ENCODE measurements at places on chromosomes 12 and 14.

- no peak for DNase-seq
Measured at GRCh38 chr12:97560350-97560749, 97.7 kb downstream of the RMST start.

DNA sequence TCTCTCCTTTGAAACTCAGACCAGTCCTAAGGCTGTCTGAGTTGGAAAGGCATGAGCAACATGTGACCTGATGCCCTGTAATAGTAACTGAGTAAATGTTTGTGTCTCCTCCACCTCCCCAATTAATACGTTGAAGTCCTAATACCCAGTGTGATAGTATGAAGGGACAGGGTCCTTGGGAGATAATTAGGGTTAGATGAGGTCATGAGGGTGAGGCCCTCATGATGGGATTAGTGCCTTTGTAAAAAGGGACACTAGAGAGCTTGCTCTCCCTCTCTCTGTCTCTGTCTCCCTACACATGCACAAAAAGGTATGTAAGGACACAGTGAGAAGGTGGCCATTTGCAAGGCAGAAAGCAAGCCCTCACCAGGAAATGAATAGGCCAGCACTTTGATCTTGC lies 18.1 kb upstream of the KIF21A start:
- DNase-seq = no peak

DNA sequence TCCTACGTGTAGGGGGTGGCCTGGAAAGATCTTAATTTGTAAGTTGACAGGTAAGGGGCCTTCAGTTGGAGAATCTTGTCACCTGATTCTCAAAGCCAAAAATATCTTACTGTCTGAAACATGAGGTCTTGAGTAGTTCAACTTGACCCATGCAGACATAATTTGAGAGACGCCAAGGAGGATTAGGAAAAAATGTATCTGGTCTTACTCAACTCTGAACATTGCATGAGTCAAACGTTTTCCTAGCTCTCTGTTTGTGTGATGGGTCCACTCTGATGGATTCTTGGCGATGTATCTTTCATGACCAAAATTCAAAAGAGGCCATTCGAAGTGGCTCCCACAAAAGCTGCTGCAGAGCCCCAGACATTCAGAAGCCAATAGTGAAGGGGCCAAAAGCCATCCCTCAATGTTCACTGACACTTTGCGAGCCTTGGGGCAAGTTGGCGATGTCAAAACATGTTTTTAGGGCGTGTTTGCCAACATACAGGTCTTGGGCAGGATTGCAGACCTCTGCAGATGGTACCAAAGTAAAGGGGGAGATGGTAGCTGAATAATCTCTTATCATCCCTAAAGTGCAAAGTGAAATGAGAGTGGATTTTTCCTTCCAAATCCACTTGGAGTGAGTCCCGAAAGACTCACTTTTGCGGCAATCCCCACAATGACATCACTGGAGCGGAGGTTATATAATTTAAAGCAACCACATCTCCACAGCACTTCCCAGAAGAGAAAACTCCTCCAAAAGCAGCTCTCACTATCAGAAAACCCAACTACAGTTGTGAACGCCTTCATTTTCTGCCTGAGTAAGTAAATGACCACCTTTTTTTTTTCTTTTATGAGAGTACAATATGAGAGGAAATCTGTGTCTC lies at the start of gene BDKRB1:
BDKRB1 (plus strand) TSS at position 710 of the 866 bp plus-strand sequence. CDS start 7,473 bp downstream, outside the sequence.
- peak; percentile 60 for DNase-seq

DNA sequence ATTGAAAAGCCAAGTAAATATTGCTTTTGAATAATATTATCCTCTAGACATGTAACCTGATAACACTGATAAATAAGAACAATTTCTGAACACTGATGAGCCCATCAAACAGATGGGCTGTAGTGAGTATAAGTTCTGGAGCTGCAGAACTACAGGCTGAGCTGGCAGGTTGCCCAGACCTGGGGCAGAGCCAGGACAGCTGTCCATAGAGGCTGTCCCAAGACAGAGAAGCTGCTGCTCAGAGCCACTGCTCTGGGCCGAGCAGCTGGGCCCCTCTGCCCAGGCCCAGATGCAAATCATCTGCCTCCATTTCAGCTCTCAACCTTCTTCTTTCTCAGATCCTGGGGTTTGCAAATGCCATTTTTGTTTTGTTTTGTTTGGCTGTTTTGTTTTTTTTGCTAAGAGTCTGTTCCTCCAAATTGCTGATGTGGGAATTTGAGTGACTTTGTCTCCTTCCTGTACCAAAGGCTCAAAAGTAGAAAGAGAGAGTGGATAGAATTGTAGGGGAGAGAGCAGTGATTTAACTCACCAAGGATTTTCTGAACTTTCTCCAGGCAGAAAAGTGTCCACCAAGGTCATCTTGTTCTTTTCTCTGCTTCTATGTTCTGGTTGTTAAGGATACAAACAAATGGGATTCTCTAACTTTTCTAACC lies 4.0 kb upstream of the TESPA1 start:
- DNase-seq = no peak

- no peak for DNase-seq
Measured at GRCh38 chr12:120721866-120722265, 3.8 kb upstream of the ACADS start.

GRCh38 chr14:54844479-54844878 lies 58.1 kb downstream of the GCH1 start:
- DNase-seq = no peak

- DNase-seq = no peak
Measured at GRCh38 chr12:2876431-2877046, 435 bp downstream of the FOXM1 start.

- peak; percentile 20 for DNase-seq
Measured at GRCh38 chr12:24960222-24960855, 11.4 kb upstream of the BCAT1 start.

DNA sequence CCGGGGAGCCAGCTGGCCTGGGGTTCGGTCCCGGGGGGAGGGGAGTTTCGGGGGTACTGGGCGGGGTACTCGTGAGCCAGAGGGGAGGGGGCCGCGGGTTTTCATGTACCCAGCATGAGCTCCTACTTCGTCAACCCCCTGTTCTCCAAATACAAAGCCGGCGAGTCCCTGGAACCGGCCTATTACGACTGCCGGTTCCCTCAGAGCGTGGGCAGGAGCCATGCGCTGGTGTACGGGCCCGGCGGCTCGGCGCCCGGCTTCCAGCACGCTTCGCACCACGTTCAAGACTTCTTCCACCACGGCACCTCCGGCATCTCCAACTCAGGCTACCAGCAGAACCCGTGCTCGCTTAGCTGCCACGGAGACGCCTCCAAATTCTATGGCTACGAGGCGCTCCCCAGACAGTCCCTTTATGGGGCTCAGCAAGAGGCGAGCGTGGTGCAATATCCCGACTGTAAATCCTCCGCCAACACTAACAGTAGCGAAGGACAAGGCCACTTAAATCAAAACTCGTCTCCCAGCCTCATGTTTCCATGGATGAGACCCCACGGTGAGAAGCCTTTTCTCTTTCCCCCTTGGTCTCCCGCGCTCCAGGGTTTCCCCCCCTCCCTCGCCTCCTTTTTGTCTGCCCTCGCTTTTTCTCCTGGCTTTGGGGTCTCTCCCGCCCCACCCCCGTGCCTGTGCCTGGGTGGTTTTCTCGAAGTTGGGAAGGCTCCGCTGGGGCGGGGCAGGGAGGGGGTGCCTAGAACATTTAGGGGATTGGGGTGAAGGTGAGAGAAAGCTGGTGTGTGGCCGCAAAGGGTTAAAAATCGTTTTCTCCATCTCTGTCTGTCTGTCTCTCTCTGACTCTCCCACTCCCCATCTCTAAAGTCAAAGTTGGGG lies 627 bp downstream of the HOXC8 start:
- DNase-seq = no peak

GRCh38 chr12:123153906-123154305 lies 3.0 kb upstream of the PITPNM2 start:
- no peak for DNase-seq

DNA sequence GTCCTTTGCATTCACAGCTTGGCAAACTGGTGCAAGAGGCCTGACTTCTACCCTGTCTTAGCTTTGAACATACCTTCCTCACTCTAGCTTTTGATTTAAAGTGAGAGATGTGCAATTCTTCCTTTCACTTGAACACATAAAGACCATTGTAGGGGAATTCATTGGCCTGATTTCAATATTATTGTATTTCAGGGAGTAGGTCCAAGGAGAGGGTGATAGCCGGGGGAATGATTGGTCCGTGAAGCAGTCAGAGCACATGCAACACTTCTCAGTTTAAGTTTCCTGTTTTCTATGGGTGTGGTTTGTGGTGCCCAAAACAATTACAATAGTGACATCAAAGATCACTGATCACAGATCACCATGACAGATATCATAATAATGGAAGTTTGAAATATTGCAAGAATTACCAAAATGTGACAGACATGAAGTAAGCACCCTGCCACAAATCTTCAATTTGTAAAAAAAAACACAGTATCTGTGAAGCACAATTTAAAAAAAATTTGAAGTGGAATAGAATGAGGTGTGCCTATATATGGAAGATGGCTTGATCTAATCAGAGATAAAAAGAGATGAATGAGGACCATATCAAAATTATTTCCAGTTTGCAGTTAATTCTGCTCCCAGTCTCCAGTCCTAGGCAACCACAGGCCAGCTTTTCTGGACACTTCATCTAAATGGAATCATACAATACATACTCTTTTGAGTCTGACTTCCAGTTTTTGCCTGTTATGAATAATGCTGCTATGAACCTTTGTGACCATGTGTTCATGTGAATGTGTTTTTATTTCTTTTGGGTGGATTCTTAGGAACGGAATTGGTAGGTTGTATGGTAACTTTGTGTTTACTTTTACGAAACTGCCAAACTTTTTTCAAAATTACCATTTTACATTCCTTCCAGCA lies 23.2 kb downstream of the BORCS5 start:
- DNase-seq = no peak

DNA sequence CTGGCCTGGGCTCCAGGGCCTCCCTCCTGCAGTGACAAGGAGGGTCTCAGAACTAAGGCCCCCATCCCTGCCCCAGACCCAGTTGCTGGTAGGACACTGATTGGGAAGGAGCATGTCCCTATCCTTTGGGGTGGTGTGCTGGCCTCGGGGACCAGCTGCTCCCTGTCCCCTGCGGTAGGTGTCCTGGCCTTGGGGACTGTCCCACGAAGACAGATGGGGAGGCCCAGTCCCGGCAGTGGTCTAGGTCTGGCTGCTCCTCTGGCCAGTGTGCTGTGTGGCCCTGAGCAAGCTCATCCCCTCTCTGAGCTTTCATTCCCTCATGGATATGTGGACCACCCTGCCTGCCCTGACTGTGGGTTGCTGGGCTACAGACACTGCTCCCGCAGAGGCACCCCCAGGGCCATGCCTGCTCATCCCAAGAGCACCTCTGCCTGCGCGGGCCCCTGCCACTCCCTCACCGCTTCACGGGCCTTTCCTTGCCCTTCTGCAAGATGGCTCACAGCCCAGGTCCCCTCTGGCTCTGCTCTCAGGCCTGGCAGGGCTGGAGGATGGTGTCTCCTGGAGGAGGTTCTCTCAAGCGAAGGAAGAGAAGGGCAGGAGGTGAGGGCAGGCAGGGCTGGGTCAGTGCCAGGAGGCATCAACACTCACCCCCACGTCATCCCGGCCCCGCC lies 12.5 kb downstream of the AHNAK2 start:
- DNase-seq = no peak

DNA sequence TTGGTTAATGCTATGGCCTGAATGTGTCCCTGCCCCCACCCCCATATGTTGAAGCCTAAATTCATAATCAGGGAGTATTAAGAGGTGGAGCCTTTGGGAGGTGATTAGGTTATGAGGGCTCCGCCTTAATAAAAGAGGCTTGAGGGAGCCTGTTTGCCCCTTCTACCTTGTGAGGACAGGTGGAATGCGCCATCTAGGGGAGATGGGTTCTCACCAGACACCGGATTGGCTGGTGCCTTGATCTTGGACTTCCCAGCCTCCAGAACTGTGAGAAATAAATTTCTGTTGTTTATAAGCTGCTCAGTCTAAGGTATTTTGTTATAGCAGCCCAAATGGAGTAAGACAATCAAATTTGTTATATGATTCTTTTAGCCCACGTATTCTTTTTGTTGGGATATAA lies 148.3 kb downstream of the PTCSC3 start:
- DNase-seq = no peak

- no peak for DNase-seq
Measured at GRCh38 chr12:16261944-16262475, 15.5 kb downstream of the SLC15A5 start.
